ENCODE measurements at places on chromosomes 6 and 20.
A peak's percentile ranks its signal among the peaks of the same experiment; 100 is the strongest.

GRCh38 chr6:37303091-37303660 is 45.2 kb upstream of the TMEM217 start:
- no peak for DNase-seq

- no peak for DNase-seq
Measured at GRCh38 chr20:5315807-5316187, 957 bp downstream of the PROKR2 start.

DNA sequence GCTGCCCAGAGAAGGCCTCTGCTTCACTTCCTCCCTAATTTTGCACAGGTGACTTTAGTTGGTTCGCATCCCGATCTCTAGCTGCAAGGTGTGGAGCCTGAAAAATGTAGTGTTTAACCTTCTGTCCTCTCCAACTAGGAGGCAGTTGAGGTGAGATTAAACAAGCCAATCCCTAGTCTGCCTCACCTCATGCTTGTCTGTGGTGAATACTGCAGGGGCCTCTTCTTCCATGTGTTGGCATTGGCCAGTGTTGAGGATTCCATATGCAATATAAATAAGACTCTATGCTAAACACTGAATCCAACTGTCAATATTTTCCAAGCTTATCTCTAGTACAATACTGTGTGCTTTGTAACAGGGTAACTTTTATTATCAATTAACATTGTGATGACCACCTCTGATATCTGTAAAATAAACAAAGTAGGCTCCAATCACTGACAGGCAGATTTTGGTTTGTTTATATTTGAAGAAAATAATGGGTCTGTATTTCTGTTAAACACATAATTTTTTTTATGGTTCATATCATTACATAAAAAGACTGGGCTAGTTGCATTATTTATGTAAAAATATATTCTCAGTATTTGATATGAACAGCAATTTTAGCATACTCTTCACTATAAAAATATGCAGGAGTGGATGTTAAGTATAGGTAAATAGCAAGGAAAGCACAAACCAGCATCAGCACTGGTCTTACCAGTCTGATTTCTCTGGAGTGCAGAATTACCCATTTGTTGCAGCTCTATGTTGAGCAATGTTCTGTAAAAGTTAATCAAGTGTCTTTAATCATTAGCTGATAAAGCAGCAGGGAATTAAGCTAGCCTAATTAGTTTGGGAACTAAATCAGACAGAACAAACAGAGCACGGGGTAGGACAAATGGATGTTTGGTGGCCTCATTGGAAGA is 74.0 kb downstream of the ANKRD6 start:
- no peak for DNase-seq

- peak; percentile 72 for DNase-seq
Measured at GRCh38 chr6:31270788-31271640, 878 bp downstream of the HLA-C start.

GRCh38 chr20:25706793-25707192 is 10.1 kb upstream of the ZNF337 start:
- peak; percentile 27 for DNase-seq

DNA sequence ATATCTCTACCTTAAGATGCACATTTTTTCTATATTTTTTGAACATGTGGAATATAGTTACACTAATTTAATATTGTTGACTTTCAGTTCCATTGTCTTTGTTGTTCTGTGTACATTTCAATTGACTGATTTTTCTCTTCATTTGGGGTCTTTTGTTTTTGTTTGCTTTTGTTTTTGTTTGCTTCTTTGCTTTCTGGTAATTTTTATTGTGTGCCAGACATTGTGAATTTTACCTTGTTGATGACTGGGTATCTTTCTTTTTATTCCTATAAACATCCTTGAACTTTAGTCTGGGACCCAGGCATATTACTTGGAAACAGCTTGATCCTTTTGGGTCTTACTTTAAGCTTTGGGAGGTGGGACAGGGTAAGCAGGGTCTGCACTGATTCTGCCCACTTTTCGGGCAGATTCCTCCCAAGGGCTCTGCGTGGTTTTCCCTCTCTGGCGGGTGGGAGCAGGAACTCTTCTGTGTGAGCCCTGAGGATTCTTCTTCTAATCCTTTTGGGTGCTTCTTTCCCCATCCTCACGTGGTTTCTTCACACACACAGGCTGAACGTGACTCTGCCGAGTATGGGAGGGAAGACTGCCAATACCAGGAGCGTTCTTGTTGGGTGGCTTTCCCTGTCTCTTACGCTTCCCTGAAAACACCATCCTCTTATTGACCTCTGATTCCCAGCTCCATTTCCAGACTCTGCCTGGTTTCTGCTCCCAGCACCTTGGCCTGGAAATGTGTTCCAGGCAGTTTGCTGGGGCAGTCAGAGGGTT is 200.5 kb downstream of the ARID1B start:
- DNase-seq: no peak

GRCh38 chr6:113447088-113447831 is 409.9 kb upstream of the MARCKS start:
- DNase-seq: no peak

GRCh38 chr20:54292185-54292584 is 84.3 kb downstream of the PFDN4 start:
- no peak for DNase-seq

GRCh38 chr6:34466242-34467185 is 638 bp downstream of the PACSIN1 start:
- no peak for DNase-seq

DNA sequence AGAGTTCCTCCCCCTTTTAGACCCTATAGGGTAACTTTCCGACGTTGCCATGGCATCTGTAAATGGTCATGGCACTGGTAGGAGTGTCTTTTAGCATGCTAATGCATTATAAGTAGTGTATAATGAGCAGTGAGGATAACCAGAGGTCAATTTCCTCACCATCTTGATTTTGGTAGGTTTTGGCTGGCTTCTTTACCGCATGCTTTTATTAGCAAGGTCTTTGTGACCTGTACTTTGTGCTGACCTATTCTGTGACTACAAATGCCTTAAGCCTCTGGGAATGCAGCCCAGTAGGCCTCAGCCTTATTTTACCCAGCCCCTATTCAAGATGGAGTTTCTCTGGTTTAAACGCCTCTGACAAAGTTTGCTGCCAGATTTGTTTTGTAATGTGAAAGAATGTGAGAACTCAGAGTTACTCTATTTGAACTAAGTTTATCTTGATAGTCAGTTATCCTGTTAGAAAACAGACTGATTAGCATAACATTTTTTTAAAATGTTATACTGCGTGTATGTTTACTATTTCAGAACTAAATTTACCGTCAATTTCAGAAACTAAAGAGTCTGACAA is 111.3 kb upstream of the PRSS16 start:
- DNase-seq: no peak

- peak; percentile 24 for DNase-seq
Measured at GRCh38 chr6:10719296-10719963, 3.4 kb upstream of the TMEM14C start.

GRCh38 chr6:8837343-8837742 is 402.0 kb upstream of the SLC35B3 start:
- no peak for DNase-seq

GRCh38 chr6:5766260-5766659 is 240.5 kb downstream of the NRN1 start:
- no peak for DNase-seq

GRCh38 chr20:22342410-22342809 is 242.0 kb downstream of the FOXA2 start:
- no peak for DNase-seq

DNA sequence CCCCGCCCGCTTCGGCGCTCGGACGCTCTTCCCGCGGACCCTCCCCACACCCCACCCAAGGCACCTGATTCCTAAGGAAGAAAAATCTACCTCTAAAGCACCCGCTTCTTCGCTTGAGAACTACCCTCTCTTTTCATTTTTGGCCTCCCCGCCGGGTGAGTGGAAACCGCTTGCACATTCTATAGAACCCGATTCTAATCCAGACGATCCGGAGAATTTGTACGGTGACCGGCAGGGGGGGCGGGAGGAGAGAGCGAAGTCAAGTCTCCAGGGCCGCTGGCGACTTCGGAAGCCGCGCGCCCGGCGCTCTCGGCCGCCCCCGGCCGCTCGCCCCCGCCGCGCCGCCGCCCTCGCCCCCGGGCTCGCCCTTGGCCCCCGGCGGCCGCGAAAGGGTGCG is at the start of gene RBM24:
Gene RBM24, plus strand, starts transcription at position 262 of the 397 bp plus-strand sequence. CDS start 221 bp downstream, outside the sequence.
- DNase-seq: peak; percentile 48

GRCh38 chr6:66849843-66850242 is 1142.8 kb upstream of the EYS start:
- DNase-seq: no peak

GRCh38 chr20:54069501-54069971 is 858 bp downstream of the BCAS1 start:
- DNase-seq: no peak

DNA sequence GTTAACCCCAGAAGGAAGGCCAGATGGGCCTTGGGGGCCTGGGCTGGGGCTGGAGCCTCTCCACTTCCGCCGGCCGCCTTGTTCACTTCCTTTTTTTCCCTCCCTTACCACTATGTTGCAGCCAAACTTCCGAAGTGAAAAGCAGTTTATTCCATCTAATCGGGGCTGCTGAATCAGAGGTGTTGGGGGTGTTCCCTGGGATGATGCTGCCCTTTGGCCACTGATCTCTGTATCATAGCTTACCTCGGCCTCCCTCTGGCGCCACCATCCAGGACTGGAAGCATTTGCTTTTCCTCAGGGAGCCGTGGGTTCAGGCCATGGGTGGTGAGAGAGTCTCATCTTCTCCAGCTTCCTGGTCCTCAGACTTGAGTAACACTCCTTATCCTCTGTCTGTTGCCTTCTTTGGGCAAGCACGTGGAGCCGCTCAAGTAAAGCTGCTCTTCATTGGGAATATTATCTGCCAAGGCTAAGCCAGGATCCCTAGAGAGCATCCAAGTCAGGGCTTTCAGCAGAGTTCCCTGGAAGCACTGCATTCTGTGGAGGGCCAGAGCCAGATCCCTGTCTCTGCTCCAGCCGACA is 39.6 kb downstream of the SLX4IP start:
- no peak for DNase-seq

GRCh38 chr6:145368075-145368474 is 367.2 kb downstream of the EPM2A start:
- DNase-seq: no peak

DNA sequence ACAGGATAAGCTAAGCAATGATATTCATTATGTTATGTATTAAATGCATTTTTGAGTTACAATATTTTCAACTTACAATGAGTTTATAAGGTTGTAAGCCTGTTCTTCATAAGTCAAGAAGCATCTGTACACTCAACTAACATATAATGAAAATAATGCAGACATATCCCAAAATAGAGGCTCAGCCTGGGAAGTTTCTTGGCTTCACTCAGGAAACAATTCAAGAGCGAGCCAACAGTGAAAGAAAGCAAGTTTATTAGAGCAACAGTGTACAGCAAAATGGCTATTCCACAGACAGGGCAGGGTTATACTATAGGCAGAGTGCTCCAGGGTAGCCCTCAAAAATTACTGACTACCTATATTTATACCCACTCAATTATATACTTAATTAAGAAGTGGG is 1581.8 kb downstream of the HACE1 start:
- DNase-seq: no peak

GRCh38 chr20:45968081-45968671 is 3.8 kb downstream of the ZNF335 start:
- DNase-seq: no peak

GRCh38 chr6:5521322-5521721 is 260.0 kb downstream of the FARS2 start:
- no peak for DNase-seq

DNA sequence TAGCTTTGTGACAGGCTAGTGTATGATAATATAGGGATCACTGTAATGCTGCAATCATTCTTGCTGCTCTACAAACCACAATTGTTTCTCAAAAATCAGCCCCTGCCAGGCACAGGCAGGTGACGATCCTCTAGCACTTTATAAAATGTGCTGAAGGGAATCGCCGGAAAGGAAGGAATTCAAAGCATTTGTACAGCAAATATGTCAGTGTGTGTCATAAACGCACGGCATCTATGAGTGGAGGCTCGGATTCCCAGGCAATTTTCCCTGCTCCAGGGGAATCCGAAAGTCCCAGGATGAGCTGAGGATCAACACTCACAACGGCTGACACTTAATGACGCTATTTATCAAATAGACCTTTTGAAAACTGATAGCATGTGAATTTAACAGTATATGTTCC is 1.4 kb downstream of the PHACTR1 start:
- no peak for DNase-seq

DNA sequence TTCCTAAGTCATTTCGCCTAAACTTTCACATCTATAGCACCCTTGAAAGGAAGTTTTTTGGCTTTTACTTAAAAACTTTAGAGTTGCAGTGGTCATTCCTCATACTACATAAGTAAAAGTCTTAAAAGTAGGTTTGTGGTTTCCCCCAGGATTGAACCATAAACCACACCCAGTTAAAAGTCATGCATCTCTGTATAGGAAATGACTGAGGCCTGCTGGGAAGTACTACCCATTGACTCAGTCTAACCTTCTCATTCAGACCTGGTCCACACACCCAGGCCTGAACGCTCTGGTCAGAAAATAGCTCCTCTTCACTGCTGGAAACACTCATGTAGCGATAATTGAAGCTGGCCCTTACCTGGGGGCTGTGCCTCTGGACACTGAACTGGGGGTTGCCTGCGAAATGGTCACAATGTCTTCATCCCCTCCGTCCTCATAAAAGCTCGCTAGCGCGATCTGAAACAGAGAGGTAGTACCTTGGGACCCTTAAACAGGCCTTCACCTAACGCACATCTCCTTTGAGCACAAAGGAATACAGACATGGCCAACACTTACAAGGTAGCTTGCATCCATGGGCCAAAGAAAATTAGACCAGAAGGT is 2.6 kb downstream of the NSFL1C start:
- DNase-seq: no peak

DNA sequence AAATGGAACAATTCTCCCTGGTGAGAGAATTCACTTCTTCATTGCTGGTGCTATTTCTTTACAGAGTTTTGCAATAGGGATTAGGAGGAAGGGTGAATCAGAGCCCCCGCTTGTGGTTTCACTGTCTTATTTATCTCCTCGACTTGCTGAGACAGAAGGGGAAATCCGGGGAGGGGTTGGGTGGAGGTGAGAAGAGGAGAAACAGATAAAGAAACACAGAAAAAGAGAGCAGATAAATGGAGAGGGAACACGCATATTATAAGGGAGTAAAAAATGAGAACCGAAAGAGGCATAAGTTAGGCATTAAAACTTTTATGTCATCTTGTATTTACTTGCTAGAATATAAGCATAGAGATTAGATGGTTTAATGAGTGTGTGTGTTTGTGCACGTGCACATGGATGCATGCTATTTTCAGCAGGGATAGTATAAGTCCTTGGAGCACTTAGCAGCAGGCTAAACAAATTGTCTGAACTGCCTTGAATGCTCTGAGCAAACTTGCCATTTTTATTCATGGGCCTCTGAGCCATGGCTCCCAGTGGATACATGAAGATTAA is 105.0 kb downstream of the OLIG3 start:
- peak; percentile 63 for DNase-seq
